ACHN (cell line): ENCODE measurements at places on chromosomes 2 and 18.

- DNase-seq: no peak
Observed at GRCh38 chr2:173866874-173867618, 98.1 kb downstream of the SP3 start.

GRCh38 chr2:45765007-45765727, 113.7 kb downstream of the PRKCE start:
- DNase-seq: no peak

DNA sequence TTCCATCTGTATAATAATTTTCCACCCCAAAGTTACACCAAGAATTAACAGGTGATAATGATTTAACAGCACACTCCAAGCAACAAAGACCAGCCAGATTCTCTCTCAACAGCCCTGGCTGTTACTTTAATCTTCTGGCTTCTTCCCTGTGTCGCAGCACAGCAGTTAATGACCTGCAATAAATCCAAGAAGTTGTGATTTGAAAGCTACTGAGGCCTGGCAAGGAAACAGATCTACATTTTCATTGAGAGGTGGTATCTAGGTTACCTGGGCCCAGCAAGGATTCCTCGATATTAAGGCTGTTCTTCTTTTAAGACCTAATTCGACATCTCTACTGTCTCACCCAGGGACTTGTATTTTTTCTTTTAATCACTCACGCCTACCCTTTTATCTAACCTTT, 433.8 kb downstream of the NBAS start:
- DNase-seq: no peak

DNA sequence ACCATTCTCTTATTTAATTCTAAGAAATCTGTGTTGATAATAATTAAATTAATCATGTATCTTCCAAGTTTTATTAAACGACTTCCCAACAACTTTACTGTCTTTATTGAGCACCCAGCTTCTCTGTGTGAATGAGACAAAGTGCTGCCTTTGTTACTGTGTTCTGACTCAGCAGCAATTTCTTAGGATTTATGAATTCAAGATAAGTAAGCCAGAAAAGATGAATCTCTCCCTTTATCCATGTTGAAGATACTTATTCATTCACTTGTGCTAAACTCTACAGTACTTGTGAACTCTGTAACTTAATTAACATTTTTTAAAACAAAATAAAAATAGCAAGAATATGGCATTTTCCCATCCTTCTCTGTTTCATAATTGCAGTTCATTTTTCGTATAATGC, 1403.3 kb upstream of the DDX18 start:
- no peak for DNase-seq

GRCh38 chr2:10778724-10779115, 33.9 kb downstream of the PDIA6 start:
- no peak for DNase-seq

- no peak for DNase-seq
Observed at GRCh38 chr2:109481196-109481555, 132.6 kb downstream of the SEPTIN10 start.

DNA sequence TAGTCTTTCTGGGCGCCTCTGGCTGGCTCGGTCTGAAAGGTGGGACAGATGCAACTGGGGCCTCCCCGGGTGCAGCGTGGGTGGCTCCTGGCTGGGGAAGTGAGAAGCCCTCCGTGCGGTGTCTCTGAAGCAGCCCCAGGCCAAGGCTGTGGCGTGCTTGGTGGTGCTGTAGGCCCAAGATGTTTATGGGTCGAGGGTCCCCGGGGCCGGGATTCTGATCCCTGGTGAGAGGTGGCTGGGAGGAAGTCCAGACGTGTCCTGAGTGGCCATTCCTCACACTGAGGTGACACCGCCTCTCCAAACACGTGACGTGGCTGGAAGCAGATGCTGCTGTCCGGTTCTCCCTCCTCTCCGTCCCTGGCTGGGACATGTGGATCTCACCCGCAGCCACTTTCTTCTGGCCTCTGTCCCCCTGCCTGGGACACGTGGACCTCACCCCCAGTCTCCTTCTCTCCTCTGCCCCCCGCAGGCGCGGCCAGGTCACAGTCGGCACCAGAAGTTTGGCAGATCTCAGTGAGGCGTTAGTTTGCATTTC, 12.6 kb downstream of the RTP5 start:
- DNase-seq: peak; percentile 20

GRCh38 chr2:100733391-100734187, 86.3 kb upstream of the NPAS2 start:
- DNase-seq: no peak

DNA sequence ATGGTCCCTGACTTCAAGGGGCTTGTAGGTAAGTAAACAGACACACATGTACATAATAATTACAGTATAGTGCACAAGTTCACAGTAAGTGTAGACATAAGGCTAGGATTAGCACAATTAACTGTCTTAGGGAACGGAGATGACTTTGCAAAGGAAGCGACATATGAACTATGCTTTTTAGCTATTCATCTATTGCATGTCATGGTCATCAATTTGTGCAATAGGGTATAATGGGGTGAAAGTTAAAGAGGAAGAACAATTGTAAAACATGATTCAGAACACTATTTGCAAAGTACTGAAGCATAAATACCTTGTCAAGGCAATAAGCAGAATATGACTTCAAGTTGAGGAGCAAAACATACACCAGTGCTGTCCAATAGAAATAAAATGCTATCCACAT, 112.3 kb upstream of the SLC8A1 start:
- no peak for DNase-seq

DNA sequence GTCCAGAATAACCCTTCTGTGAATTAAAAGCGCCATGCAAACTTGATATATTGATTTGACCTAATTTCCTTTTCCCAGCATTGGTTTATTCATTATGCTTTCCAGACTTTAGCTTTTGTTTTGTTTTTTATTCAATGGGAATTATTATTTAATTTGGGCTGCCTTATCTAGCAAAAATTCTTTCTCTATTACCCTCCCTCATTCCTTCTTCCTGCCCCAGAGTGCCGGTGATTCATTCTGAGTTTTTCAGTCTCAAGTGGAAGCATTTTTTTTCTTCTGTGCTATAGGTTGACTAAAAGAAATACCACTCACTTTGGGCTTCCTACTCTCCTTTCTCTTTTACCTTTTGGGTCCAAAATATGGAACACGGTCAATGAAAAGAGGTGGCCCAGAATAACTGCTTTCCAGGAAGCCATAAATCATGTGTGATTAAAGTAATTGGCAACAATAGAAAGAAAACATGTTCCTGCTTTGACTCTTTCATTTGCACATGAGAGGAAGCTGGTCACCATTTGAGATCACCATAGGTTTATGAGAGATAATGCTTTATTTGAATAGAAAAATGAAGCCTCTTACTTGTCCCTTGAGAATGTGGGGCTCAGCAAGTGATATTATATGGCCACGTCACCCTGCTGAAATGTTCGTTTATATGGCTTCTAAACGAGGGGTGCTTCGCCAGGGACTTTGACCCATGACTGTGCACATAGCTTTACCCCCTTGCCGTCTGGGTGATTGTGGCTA, 422.8 kb upstream of the ZEB2 start:
- peak; percentile 25 for DNase-seq

DNA sequence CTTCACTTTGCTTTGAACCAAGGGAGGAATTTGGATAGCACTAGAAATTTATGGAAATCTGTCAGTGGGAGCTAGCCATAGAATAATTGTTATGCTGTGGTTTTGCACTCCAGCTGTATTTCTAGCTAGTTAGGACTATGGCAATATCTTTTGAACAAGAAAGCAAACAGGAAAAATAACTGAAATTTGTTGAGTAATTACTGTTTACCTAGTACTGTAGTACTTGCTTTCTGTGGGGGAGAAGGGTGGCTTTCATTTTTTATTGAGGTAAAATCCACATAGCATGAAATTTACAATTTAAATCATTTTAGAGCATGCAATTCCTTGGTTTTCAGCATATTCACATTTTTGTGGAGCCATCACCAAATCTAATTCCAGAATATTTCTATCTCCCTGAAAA, 28.4 kb downstream of the MBD5 start:
- no peak for DNase-seq

- DNase-seq: no peak
Observed at GRCh38 chr2:54789878-54790277, 66.4 kb downstream of the EML6 start.
